HT1080 (cell line): ENCODE measurements at places on chromosomes 16 and 17.
A peak's percentile ranks its signal among the peaks of the same experiment; 100 is the strongest.

DNA sequence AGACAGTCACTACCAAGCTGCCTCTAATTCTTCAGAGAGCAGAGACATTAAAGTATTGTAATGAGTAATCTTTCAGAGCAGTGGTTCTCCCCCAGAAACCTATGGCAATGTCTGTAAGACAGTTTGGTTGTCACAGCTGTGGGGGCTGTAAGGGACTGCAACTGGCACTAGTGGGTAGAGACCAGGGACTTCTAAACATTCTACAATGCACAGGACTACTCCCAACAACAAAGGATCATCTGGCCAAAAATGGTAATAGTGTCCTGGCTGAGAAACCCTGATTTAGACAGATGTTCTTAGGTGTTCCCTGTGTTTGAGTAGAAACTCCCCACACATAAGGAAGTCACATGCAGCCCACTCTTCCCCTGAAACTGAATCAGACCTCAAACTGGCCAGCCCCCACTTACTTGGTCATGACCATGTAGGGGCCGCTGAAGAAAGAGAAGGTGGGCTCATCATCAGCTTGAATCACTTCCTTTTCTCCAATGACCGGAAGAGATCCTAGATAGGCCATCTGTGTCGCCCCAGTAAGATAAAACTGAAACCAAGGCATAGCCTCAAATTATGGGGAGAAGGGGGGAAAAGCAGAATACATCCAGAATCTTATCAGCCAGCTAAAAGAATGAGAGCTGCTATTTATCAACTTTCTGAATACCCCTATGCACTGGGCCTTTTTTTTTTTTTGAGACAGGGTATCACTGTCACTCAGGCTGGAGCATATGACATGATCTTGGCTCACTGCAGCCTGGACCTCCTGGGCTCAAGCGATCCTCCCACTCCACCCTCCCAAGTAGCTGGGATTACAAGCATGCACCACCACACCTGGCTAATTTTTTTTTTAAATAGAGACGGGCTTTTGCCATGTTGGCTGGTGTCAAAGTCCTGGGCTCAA is 75.8 kb downstream of the TEX14 start:
- DNase-seq, result peak; percentile 15

- no peak for DNase-seq
These were observed 8.3 kb downstream of the KLHL36 start for GRCh38 chr16:84656649-84657048.

- no peak for DNase-seq
These were observed 83.5 kb downstream of the MARCHF10 start for GRCh38 chr17:62724398-62725146.

DNA sequence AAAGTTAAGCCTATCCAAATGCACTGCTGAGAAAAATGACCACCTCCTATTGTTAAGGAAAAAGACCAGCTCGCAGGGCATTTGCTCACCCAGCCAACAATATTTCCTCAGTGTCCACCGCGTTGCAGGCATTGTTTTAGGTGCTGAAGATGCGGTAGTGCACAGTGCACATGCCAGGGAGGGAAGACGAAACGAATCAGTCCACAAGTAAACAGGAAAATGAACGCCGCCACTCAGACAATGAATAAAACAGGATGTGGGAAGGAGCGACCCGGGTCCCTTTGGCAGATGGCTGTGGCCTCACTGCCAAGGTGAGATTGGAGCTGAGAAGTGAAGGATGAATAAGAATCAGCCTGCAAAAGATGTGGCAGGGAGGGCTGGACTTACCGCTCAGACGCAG is 249.2 kb downstream of the FOXL1 start:
- DNase-seq, result no peak

- DNase-seq, result peak; percentile 16
These were observed 98.5 kb downstream of the TNFRSF13B start for GRCh38 chr17:16873174-16874035.

DNA sequence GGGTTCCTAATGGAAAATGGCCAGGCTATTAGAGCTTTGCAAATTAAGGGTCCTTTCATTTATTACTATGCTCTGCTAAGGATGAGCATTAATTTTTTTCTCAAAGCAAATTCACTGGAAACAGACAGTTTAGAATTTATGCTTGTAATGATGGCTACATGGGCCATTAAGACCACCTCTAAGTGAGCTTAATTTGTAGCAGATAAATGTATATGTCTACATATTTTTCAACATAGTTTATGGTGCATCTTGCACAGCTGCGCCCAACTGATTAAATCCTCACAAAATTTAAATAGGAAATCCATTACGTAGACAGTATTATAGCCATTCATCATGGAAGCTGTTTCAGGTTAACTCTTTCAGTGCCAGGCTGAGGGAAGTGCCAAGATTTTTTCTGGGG is 220.9 kb downstream of the CBLN1 start:
- no peak for DNase-seq
